D721Med (cell line): ENCODE measurements at places on chromosomes 16 and 17.

DNA sequence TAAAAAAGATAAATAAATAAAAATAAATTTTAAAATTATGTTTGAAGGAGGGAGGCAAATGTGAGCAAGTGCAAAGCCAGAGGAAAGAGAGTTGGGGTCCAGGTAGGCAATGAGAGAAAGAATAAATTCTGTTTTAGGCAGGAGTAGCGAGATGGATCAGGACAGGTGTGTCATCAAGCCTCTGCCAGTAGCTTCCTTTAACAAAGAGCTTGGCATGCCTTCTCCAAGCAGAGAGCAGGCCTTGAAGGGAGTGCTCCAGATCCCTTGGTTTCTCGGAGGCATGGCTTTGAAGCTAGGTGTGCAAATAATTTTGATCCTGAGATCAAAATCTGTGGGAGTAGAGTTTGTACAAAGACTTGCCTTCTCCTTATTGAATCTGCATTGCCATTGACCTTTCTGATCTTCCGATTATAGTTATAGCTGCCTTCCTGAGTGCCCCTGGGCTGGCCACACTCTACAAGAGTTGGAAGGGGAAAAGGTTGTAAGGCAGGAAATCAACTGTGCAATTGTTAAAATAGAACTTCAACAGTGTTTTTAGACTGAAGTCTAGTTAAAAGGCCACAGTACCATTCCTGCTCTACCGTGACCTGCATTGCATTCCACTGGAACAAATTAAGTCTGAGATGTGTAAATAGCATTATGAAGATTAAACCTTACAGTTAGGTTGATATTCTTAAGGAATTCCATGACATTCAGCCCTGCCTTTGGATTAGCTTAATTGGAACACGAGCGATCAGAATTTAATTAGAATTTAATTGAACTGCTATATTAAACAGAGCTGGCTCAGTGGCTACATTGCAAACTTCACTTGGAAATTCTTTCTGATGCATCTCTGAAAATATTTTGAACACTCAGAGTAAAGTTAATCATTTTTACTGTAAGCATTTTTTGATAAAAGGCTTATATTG is 33.7 kb downstream of the IQCK start:
- DNase-seq, result no peak

GRCh38 chr16:30457256-30457655 is 11.6 kb upstream of the SEPHS2 start:
- DNase-seq, result no peak

GRCh38 chr16:66278111-66278531 is 88.4 kb upstream of the CDH5 start:
- no peak for DNase-seq

- DNase-seq, result no peak
Measured at GRCh38 chr16:67430504-67430976, 381 bp upstream of the HSD11B2 start.

GRCh38 chr17:36130346-36130745 is 26.7 kb downstream of the CCL4 start:
- DNase-seq, result no peak

- DNase-seq, result no peak
Measured at GRCh38 chr16:50463581-50464324, 84.4 kb upstream of the NKD1 start.

DNA sequence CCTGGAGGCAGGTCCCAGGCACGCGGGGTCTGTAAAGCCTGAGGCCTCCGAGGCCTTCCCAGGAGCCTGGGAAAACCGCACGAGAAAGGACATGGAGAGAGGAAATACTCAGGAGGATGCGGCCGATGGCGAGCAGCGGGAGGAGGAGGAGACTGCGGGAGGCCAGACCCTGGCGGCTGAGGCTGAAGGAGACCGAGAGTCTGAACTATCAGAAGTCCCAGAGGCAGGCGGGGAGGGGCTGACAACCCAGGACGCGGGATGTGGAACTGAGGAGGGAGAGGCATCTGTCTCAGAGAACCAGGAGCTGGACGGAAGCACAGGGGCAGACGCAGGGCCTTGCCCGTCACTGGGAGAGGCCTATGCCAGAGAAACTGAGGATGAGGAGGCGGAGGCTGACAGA is 2.4 kb downstream of the APOBR start:
- no peak for DNase-seq

GRCh38 chr16:84001726-84002125 is 33.7 kb downstream of the NECAB2 start:
- no peak for DNase-seq
